ENCODE measurements at places on chromosomes 7 and 10. TPM values are rescaled to one million over a fixed set of nuclear protein-coding genes. Genes with fewer than 3 reads are reported as not detected.

TMEM139 gene
- total RNA-seq = 8.8 TPM

TEX36 gene
- not detected for total RNA-seq

TBL2 gene
- total RNA-seq = 9.6 TPM

- no peak for DNase-seq
Observed at GRCh38 chr7:105448181-105448580, 59.5 kb upstream of the SRPK2 start.

ARMC10 gene
- 22.6 TPM for total RNA-seq

GRCh38 chr10:132527339-132528063 lies 10.1 kb upstream of the INPP5A start:
- DNase-seq = peak; percentile 11

DNA sequence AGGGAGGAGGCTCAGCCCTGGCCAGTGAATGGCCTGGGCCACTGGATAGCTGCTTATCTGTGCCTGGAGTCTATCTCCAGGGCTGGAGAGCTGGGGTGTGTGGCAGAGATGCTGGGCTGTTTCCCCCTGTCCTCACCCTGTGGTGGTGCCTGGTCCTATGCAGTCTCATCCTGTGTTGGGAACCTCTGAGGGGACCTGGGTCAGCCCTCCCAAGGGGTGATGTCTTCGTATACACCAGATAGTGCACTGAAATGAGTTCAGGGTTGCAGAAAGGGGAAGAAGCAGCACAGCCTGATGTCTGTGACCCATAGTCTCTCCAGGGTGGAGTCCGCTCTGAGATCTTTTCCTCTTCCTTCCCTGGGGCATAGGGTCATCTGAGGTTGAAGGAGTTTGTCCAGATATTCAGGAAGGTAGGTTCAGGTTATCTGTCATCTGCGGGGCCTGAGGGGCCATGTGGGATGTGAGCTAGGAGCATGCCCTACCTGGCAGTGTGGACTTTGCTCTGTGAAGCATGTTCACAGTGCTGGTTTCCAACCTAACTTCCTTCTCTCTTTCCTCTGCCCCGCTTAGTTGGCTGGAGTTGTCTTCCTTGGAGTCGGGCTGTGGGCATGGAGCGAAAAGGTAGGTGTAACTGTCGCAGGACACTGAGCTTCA lies 33.4 kb upstream of the SH2D4B start:
- DNase-seq = no peak

DNA sequence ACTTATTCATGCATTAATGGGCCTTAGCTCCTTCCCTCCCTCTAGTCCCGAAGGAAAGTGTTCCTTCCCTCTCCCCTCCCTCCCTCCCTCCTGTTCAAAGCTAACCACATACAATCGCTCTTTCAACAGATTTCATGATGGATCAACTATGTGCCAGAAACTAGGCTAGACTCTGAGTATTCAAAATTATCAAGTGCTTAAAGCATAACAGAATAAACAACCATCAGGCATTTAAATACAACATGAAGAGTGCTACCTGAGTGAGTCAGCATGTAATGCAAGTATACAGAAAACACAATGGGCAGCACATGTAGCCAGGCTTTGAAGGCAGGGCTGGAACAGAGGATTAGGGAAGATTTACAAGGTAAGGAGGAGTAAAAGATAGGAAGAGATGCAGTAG lies 11.3 kb downstream of the CHCHD3 start:
- no peak for DNase-seq

- DNase-seq = no peak
Observed at GRCh38 chr7:134779741-134780065, 269 bp downstream of the CALD1 start.

GRCh38 chr7:71050492-71050891 lies 81.5 kb upstream of the GALNT17 start:
- no peak for DNase-seq

DNA sequence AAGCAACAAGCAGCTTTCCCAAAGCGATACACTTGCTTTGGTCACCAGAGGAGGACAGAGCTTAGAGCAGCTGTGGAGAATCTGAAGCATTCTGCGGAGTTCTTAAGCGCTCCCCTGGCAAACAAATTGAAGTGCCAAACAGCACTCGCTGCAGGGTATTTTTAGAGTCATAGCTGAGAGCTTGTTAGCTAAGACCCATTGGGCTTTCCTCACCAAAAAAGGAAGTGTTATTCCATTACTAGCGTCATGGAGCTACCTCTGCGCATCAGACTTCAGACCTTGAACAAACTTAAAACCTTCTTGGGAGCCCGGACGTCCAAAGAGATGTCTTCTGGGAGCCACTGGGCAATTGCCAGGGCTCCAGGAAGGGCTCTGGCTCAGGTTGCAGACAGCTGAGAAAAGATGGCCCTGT lies 23.2 kb upstream of the BMPR1A start:
- DNase-seq = no peak

GRCh38 chr7:121372376-121373010 lies 23.6 kb downstream of the FAM3C start:
- DNase-seq = no peak

- DNase-seq = no peak
Observed at GRCh38 chr10:78200686-78201085, 167.0 kb downstream of the RPS24 start.

PILRB gene
- total RNA-seq = 10.6 TPM

GRCh38 chr10:126844406-126844805 lies 60.8 kb upstream of the DOCK1 start:
- no peak for DNase-seq

- DNase-seq = no peak
Observed at GRCh38 chr10:126528315-126528835, 140.1 kb upstream of the ADAM12 start.

GRCh38 chr7:43313628-43314378 lies 201.4 kb downstream of the HECW1 start:
- no peak for DNase-seq

- no peak for DNase-seq
Observed at GRCh38 chr10:72574636-72575035, 51.2 kb downstream of the MICU1 start.

DNA sequence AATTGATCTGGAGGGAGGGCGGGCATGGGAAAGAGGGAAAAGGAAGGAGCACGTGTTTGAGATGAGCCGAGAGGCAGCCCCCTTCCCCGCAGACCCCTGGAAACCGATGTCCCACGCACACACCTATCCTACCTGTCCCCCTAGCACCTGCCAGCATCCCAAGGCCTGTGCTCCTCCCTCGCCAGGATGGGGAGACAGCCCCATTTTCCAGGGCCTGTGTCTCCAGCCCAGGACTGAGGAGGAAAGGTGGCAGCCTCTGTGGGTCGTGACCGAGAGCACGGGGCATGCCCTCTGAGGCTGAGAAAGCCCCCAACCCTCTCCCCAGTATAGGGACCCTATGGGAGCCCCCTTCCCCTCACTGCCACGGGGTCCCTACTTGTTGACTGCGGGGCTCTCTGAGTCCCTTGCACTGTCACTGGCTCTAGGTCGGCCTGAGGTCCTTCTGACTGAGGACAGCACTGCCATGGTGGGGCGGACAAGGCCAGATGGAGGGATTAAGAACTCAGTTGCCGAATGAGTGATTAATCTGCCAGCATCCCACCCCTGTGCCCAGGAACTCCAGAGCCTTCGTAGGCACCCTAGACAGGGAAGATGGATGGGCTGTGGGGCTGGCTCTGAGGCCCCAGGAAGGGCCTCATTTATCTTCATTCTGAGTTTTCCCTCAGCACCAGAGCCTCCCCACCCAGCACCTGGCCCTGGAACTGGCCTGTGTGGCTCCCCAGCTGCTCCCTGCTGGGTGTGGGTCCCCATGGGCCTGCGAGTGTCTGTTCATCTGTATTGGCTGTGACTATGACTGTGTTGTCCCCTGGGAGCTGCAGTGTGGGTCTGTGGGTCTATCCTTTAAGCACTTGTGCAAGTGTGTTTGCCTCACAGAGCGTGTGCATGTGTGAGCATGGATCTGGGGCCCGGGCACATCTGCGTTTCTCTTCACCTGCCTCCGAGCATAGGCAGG lies 26.0 kb downstream of the CRHR2 start:
- DNase-seq = no peak

TFPI2 gene
- total RNA-seq = 1.5 TPM

DNA sequence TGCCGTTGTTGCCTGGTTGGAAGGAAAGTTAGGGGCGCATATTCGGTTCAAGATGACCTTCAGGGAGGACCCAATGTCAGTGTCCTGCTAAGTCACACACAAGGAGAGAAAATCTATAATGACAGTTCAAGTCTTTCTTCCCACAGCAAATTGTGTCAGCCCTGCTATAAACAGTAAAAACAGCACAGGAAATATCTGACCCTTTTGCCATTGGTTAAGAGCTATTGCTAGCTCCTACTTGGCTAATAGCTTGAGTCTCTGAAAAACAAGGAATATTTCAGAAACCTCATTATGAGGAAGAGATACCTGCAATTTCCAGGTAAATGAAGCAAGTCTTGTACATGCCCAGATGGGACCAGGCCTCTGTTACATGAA lies 175.6 kb downstream of the SKIDA1 start:
- no peak for DNase-seq

Data from left ventricle myocardium inferior (tissue), 1 donor.